Stimulated activated CD4-positive, alpha-beta T cell treated with anti-CD3 and anti-CD28 coated beads, Interleukin-12 subunit alpha, Interleukin-12 subunit beta, amount 100 ng/mL, for 24 hours (primary cell): ENCODE measurements at places on chromosomes 6 and 20.

DNA sequence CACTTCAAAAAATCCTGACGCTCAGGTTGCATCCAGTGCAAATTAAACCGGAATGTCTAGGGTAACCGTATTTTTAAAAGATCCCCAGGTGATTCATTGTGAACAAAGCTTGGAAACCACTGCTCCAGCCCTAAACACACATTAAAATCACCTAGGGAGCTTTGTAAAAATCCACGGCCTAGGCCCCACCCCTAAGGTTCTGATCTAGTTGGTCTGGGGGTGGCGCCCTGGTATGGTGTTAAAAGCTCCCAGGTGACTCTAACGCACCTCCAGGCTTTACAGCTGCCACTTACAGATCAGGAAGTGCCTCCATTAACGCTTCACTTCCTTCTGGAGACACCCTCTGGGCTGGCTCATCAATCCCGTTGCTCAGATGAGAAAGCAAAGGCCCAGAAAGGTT, 92.2 kb downstream of the GRM4 start:
- no peak for DNase-seq

DNA sequence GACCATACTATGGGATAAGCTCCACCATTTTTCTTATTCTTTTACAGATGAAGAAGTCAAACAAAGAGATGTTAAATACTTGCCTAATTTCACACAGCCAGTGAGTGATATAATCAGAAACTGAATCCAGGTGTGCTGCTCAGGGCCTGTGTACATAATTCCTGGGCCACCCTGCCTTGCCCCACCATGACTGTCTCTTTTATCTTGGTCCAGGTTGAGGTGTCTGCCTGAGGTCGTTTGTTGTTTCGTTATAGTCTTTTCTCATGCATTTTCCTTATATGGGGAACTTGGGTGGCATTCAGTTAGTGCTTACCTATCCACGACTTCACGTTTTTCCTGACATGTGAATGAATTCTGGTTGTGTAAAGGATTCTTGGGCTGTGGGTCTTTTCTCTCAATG, 277.6 kb downstream of the COL12A1 start:
- DNase-seq: no peak

- DNase-seq: no peak
Observed at GRCh38 chr6:152723398-152723797, 25.7 kb downstream of the MYCT1 start.

GRCh38 chr20:58429303-58429702, 40.3 kb downstream of the VAPB start:
- DNase-seq: no peak

- no peak for DNase-seq
Observed at GRCh38 chr20:21435576-21435975, 38.2 kb upstream of the NKX2-4 start.

DNA sequence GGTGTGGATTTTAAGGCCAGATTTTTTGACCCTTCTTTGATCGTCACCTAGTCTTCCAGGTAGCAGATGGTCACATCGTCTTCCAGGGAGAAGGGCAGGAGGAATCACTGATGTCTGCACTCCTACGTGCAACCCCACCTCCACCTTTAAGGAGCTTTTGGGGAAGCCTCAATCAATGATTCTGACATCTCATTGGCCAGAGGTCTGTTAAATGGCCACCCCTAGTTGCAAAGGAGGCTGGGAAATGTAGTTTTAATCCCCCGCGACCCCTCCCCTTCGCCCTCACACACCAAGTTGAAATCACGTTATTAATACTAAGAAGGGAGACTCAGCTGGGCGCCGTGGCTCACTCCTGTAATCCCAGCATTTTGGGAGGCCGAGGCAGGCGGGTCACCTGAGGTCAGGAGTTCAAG, 151.4 kb downstream of the BCAS1 start:
- no peak for DNase-seq
